ENCODE measurements at places on chromosomes 5 and 9.
A peak's percentile ranks its signal among the peaks of the same experiment; 100 is the strongest.

DNA sequence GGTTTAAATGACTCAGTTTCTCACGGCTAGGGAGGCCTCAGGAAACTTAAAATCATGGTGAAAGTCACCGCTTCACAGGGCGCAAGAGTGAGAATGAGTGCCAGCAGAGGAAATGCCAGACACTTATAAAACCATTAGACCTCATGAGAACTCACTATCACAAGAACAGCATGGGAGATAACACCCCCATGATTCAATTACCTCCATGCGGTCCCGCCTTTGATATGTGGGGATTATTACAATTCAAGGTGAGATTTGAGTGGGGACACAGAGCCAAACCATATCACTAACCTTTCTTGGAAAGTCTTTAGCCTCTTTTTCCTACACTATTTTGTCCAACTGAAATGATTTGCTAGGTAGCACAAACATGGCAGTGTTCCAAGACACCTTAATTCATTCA, 533.9 kb upstream of the NUDT12 start:
- DNase-seq: no peak

DNA sequence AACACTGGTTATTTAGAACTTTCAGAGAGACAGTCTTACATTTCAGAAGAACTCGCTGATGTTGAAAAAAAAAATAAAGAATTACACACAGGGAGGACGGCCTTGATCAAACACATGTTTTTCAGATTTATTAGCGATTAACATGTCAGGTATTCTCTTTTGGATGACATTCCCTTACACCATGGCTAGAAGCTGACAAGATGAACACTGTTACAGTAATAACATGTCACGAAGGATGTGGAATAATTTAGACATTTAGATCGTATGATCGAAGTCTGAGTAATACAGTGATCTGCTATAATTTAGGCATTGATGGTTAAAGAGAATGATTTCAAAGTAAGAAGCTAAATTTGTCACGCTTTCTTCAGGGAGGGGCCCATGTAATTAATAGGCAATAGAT, 24.6 kb upstream of the FBXL7 start:
- no peak for DNase-seq

GRCh38 chr9:136943291-136944211, 987 bp downstream of the FBXW5 start:
- no peak for DNase-seq

- no peak for DNase-seq
Measured at GRCh38 chr5:117165068-117165467, 590.4 kb upstream of the SEMA6A start.

DNA sequence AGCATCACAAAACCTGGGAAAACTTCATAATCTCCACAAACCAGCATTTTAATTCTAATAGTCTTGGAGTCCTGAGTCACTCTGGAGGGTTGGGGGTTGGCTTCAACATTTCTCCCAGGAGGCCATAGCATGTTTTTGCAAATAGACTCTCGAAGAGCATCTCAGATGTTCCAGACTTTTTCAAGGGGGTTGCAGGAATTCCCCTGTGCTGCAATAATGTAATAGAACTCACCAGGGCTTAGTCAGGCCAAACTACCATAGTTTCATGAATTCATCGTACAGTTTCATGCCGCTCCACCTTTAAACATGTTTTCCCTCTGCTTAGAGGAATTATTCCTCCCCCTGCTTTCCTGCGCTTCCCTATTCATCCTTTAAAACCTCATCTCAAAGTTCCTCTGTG, 499.5 kb upstream of the KLF4 start:
- DNase-seq: peak; percentile 75

- no peak for DNase-seq
Measured at GRCh38 chr9:97907632-97908031, 14.7 kb downstream of the TRMO start.

DNA sequence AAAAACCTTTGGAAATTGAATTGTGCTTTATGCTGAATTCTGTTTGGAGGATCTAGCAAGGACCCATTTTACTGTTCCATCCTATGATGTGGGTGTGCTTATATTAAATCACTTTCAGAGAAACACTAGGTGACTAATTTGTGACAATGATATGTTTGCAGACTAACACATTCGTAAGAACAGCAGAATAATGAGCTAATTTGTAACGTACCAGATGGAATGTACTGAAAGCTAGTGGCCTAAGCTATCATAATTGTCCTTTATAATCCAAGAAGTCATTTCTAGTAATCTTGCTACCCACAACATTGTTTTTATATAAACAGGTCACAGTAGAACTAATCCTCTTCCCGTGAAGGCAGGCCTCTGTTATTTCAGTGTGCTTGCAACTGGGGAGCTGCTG, 292.5 kb downstream of the PDE4D start:
- DNase-seq: no peak

DNA sequence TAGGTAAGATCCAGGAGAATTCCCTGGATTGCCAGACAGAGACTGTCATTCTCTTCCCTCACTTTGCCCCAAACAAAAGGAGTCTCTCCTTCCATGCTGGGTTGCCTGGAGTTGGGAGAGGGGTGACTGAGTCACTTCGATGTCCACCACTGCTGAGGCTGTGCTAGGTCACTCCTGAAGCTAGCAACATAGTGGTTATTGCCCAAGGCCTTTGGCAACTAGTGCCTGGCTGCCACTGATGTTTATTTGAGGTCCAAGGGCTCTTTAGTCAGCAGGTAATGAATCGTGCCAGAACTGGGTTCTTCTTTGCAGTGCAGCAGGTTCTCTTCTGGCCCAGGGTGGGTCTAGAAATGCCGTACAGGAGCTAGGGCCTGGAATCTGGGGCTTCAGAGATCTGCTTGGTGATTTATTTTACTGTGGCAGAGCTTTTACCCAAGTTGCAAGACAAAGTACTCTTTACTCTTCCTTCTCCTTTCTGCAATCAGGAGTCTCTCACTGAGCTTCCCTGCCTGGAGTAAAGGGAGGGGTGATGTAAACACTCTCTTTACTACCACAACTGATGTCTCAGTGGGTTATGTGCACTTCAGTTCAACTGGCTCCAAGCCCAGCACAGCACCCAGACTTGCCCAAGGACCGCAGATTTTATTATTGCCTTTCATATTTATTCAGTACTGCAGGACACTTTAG, 155.7 kb upstream of the SH3GL2 start:
- no peak for DNase-seq

GRCh38 chr9:10071579-10071978, 541.2 kb downstream of the PTPRD start:
- no peak for DNase-seq

DNA sequence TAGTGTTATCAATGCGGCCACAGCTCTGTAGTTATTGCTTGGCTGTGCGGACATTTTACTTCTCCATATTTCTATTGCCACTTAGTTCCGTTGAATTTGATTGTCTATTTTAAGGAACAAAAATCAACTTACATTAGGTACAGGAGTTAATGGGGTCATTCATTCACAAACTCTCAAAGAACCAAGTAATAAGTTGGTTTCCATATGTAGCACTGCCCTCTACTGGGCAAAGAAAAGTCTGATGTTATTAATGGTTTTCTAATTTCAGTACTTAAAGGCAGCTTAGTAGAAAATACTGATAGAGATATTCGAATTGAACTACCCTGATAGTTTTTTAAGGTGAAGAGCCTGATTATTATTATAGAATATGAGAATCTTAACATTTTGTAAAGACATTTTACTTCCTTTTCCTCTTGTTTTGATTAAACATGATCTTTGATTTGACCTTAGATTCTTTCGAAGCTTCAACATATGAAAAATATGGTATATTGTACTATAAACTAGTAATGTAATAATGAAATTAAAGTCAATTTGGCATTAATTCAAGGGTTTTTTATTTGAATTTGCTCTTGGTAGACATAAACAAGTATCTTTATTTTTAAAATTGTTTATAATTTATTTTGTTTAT, 119.5 kb upstream of the CTNND2 start:
- peak; percentile 42 for DNase-seq

GRCh38 chr9:106670418-106670817, 192.5 kb upstream of the ZNF462 start:
- DNase-seq: no peak

DNA sequence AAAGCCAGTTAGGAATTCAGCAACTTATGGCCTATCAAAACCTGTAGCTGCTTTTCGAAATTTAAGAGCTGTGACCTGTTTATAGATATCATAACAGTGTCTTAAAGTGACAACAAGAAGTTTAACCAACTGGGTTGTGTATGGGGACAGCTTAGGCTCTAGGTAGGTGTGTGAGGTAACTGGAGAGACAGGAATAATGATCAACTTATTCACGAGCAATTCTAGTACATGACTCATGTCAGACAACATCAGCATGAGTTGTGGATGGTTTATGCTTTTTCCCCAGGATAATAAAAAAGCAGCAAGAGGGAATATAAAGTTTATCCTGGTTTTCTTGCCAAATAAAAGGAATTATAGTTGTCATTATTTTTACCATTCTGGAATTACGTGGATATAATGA, 88.6 kb downstream of the GDNF start:
- DNase-seq: no peak

- DNase-seq: peak; percentile 78
Measured at GRCh38 chr9:136225748-136226679, 19.6 kb downstream of the QSOX2 start.

DNA sequence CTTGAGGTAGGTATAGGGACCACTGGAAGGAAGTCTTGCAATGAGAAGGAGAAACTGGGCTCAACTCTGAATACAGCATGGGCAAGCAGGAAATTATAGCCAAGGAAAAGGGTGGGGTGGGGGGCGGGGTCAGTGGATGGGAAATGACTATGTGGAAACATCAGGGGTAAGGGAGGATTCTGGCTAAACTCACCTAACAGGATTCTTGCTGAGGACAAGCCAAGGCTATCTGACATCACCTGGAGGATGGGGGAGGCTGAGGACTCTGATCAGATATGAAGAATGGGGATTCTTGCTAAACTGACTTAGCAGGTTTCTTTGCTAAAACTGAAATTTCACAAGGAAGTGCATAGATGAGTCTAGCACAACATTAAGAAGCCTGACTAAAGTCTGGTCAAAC, 40.8 kb downstream of the CTSL start:
- no peak for DNase-seq

GRCh38 chr9:99491408-99492158, 269.5 kb downstream of the SEC61B start:
- no peak for DNase-seq

DNA sequence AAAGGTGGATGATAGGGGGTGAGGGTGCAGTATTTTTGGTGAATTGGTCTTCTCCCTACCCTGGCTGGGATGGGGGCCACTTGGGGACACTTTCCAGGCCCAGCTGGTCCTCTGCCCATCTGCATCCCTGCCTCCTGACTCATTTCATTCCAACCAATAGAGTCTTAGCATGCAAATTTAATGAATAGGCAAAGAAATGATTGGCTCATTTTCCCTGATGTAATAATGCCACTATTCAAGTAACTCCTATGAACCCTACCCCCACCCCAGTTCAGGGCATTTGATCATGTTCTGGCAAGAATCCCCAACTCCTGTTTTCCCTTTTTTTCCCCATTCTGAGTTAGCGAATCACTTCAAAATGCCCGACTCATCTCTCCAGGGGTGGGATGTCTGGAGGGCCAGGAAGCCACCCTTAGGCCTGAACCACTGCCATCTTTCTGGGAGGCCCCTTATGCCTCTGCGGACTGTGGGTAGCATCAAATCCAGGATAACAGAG, 56.7 kb downstream of the PCDH1 start:
- peak; percentile 29 for DNase-seq

DNA sequence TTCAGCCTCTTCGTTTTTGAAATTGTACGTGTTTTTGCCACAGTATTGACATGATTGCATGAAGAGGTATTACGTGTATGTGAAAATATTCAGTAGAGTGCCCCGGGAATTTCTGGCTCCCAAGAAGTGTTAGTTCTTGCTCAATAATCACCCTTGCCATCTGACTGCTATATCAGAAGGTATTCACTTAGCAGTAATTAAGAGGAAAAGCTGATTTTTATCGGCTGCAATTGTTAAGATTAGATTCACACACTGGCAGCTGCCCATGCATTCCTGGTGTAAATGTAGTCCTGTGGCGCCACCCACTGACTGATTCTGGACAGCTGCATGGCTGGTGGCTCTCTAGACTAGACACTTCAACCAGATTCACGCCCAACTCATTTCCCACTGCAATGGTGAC, 440.1 kb upstream of the ADAMTS16 start:
- DNase-seq: no peak

- no peak for DNase-seq
Measured at GRCh38 chr5:89823046-89823445, 586.5 kb downstream of the CETN3 start.

- DNase-seq: no peak
Measured at GRCh38 chr9:18881758-18882157, 151.3 kb downstream of the SAXO1 start.

GRCh38 chr9:95726756-95727155, 148.7 kb upstream of the ERCC6L2 start:
- peak; percentile 60 for DNase-seq
